ENCODE measurements at places on chromosomes 11 and 22.

- DNase-seq = no peak
Observed at GRCh38 chr22:38223289-38223960, 21.6 kb downstream of the MAFF start.

- no peak for DNase-seq
Observed at GRCh38 chr11:112811783-112812182, 149.4 kb upstream of the NCAM1 start.

- DNase-seq = no peak
Observed at GRCh38 chr11:127844876-127845275, 742.5 kb downstream of the ETS1 start.

GRCh38 chr11:32145282-32145681 is 54.4 kb downstream of the RCN1 start:
- no peak for DNase-seq

DNA sequence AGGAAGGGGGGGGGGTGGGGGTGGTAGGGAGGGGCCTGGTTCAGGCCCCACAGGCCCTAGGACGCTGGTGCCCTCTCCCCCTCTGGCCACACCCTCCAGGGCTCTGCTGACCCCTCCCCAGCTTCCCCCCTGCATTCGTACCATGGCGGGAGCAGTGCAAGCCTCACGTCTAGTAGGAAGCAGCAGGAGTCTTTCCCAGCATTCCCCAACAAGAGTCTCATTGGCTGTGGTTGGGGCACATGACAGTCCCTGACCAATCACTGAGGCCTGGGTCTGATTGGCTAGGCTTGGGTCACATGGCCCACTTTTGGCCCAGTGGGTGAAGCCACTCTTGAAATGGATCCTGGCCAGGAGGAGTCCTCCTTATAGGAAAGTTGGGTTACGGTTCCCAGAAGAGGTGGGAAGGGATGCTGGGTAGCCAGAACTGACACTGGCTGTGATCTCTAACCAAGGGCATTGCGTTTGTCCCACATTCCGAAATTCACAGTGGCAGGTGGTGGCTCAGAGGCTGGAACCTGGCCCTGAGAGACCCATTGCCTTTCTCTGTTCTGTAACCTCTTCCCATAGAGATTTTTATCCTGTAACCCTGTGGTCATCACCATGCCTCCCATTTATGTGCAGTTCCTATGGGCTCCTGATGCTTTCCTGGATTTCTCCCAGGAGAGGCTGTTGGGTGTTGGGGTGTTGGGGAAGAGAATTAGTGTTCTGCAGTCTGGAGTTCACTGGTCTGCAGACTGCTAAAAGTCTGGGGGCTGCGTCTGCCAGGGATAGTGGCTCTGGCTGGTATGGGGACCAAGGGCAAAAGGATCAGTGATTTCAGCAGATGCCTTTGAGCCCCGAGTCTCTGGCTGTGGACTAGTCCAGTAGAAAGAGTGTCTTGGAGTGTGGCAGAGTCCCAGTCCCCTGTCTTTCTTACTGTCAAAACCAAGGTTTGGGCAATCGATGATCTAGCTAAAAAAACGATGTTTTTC is 58.9 kb upstream of the MYEOV start:
- no peak for DNase-seq

DNA sequence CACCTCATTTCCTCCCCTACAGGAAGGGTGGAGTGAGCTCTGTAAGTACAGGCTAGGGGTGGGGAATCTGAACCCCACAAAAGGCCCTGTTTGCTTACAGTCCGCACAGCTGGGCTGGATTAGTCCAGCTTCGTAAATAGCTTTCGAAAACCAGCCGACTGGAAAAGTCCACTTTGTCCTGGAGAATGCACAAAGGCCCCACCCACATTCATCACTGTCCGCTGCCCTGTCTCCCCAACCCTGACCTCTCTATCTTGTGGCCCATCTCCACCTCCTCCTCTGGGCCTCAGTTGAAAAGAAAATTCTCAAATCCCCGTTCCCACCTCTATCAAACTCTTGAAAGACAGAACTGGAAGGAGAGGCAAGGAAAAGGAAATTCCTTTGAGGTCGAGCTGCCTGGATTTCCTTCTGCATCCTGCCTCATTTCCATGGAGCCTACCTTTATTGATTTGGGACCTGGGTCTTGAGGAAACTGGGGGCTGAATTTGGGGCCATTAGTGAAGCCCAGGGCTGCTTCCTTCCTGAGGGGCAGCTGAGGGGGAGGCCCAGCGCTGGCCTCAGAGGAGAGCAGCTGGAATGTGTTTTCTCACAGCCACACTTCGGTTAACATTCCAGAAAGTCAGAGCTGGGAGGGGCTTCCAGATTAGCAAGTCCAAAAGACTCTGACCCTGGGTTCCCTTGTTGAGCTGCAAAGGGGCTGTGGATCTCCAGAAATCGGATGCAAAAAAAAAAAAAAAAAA is 147.6 kb downstream of the FBXO7 start:
- peak; percentile 83 for DNase-seq

GRCh38 chr11:47904048-47904447 is 55.9 kb upstream of the NUP160 start:
- DNase-seq = peak; percentile 13

GRCh38 chr11:126446581-126446980 is 91.1 kb downstream of the ST3GAL4 start:
- no peak for DNase-seq

DNA sequence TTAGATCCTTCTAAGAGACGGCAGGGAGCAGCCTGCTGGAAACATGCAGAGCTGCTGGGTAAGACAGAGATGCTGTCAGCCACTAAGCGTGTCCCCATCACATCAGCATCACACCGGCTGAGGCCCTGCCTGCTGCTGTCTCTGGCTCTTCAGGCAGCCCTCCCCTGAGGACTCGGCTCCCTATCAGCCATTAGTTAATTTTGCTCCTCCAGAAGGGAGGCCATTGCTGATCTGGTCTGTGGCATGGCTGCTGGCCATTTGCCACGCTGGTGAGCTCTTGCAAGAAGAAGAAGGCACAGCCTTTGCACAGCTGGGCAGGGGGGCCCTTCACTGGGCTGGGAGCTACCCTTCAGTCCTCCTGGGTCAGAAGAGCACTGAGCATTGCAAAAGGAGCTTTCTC is 131.2 kb upstream of the PARVA start:
- no peak for DNase-seq

GRCh38 chr11:10447445-10447844 is 7.6 kb upstream of the AMPD3 start:
- no peak for DNase-seq

GRCh38 chr11:73135346-73136284 is 6.5 kb downstream of the FCHSD2 start:
- no peak for DNase-seq

DNA sequence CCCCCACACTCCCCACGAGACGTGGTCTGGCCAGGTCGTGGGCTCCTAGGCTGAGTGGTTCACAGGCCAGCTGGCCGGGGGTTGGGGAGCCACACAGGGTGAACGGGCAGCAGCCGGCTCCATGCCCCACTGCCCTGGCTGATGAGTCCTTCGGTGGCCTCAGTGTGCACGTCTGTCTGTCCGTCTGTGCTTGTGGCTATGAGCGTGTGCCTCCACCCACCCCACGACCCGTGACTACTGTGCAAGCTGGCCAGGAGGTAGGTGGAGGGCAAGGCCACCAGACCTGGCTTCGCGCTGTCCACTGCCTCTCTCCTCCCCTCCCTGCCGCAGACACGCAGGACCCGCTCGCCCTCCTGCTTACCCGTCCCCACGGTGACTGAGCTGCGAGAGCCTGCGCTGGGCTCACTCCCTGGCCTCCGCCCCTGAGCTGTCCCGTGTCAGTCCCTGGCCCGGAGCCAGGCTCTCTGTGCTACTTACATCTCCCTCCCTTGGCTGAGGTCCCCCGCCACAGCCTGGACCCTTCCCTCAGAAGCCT is 14.1 kb downstream of the CSDC2 start:
- DNase-seq = no peak

DNA sequence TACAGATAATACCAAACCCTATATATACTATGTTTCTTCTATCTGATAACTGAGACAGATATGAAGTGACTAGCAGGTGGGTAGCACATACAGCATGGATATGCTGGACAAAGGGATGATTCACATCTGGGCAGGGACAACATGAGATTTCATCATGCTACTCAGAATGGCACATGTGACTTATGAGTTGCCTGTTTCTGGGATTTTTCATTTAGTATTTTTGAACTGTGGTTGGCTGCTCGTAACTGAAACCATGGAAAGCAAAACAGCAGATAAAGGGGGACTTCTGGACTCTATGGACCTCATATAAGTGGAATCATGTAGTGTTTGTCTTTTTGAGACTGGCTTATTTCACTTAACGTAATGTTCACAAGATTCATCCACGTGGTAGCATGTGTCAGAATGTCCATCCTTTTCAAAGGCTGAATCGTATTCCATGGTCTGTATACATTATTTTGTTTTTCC is 883.0 kb downstream of the TBC1D22A start:
- no peak for DNase-seq

DNA sequence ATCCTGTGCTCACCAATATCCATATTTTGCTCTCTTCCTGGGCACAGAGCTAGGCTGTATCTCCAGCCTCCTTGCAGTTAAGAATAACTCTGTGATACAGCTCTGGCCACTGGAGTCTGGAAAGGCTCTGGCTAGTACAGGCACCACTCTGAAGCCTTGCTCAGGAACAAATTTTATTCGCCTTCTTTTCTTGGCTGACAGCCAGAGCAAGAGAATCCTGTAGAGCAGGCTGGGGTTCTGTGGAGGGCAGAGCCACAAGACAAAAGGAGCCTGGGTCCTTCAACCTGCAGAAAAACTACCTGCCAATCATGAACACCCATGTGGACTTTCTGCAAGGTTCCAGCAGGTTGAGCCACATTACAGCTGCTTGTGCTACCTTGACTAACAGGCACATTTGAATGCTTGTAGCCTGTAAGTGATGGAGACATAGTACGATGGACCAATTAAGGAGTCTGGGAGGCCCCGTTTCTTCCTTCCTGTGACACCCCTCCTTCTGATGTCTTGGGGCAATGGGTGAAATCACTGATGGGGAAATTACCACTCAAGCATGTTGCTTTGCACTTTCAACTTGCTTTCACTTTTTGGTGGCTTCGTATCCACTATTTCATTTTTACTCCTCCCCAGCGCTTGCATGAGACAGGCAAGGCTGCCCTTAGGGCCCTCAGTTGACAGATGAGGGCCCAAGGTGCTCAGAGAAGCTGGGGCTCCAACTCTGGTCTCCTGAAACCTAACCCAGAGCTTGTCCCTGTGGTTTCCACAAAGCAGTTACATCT is 267.2 kb upstream of the SYN3 start:
- DNase-seq = no peak

DNA sequence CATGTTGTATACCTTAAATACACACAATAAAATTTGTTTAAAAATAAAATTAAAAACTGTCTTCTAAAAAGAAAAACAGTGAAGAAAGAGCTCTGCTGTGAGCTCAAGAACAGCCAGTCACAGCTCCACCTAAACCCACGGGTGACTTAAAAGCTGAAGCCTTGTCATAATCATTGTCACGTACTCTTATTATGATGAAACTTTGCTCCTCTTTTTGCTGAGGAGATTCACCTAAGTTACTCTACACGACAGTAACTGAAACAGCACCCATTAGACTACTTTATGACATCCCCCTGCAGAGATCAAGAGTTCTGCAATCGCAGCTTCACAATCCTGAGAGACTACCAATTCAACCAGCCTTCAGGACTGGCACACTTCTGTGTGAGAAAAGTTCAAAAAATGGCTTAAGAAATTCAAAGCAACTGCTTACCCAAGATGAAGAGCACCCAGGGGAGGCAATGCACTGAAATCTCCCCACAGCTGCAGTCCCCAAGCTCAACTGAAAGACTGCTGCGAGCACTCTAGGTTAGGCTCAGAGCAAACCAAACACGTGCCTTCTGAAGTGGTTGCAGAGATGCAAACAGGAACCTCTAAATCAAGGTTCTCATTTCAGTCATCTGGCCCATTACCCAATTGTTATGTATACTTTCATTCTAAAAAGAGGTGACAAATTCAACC is at the start of gene JAML:
Gene JAML (minus strand): TSS at position 501 of the 678 bp plus-strand sequence. CDS start 10,145 bp downstream, outside the sequence.
- no peak for DNase-seq

- no peak for DNase-seq
Observed at GRCh38 chr11:9703280-9703679, 39.4 kb downstream of the SWAP70 start.

GRCh38 chr11:128734103-128734831 is 40.4 kb downstream of the FLI1 start:
- no peak for DNase-seq

DNA sequence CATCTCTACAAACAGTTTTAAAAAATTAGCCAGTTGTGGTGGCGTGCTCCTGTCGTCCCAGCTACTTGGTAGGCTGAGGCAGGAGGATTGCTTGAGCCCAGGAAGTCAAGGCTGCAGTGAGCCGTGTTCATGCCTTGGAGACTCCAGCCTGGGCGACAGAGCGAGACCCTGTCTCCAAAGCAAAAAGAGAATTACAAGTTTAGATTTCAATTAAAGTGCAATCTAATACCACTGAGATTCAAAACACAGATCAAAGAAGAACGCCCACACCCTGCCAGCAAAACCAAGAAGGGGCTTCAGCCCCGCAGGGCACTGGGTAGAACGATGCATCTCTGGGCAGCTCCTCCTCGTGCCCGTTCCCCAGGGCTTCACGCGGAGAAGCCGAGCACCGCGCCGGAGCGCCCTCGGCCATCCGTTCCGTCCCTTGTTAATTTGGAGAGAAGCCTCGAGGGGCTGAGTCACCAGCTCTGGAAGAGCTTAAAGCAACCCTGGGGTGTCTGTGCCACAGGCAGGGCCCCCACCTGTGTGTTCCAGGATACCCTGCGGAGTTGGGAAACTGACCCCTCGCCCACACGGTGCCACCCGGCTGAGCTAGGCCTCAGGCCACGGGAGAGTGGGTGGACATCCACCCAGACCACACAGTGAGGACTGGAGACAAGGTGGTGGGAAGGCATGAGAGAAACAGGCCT is 47.0 kb downstream of the AP2A2 start:
- DNase-seq = no peak

GRCh38 chr11:130160498-130161155 is 1.0 kb downstream of the ST14 start:
- DNase-seq = no peak

- DNase-seq = no peak
Observed at GRCh38 chr11:67371911-67372320, 1.5 kb downstream of the CLCF1 start.

- DNase-seq = no peak
Observed at GRCh38 chr11:114050258-114050927, 9.1 kb upstream of the ZBTB16 start.

- DNase-seq = peak; percentile 11
Observed at GRCh38 chr11:43825217-43825816, 55.3 kb upstream of the ALKBH3 start.

- no peak for DNase-seq
Observed at GRCh38 chr22:29212743-29213142, 7.0 kb downstream of the EMID1 start.

DNA sequence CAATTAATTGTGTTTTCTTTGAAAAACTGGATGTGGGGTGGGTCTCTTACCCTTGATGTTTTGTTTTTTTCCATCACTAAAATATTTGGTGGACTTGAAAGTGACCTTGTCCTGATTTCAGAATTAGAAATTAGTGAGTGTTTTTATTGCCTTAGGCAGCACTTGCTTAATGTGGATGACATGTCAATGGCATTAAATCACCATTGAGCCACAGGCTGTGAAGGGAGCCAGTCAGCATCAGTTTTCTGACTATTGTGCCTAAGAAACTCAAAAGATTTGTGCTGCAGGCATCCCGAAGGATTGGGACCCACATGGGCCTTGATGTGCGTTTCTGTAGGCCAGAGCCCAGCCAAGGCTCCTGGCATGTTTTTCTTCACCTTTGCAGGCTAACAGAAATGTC is 53.8 kb downstream of the SWAP70 start:
- no peak for DNase-seq

GRCh38 chr11:71120471-71120896 is 131.9 kb downstream of the SHANK2 start:
- peak; percentile 18 for DNase-seq

Measured in fibroblast of gingiva (primary cell).